ENCODE measurements at places on chromosomes 2 and 18.
A peak's percentile ranks its signal among the peaks of the same experiment; 100 is the strongest.

- DNase-seq: no peak
Observed at GRCh38 chr2:120349440-120349921, 3.5 kb downstream of the INHBB start.

DNA sequence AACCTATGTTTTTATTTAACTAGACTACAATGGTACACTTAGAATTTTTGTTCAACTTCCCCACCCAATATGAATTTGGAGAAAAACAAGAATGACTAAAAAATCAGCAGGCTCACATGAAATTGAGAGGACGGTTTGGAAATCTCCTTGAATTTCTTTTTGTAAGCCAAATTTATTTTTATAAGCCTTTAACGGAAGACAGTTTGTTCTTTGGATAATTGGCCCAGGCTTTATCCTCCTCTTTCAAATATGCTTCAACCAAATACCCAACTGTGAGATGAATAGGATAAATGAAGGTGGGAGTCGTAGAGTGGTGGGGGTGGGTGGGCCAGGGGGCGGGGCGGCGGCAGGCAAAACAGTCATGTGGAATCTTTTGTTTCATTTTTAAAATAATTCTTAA, 60.6 kb downstream of the FMNL2 start:
- DNase-seq: no peak

- DNase-seq: no peak
Observed at GRCh38 chr2:60725466-60725865, 30.6 kb upstream of the PAPOLG start.

DNA sequence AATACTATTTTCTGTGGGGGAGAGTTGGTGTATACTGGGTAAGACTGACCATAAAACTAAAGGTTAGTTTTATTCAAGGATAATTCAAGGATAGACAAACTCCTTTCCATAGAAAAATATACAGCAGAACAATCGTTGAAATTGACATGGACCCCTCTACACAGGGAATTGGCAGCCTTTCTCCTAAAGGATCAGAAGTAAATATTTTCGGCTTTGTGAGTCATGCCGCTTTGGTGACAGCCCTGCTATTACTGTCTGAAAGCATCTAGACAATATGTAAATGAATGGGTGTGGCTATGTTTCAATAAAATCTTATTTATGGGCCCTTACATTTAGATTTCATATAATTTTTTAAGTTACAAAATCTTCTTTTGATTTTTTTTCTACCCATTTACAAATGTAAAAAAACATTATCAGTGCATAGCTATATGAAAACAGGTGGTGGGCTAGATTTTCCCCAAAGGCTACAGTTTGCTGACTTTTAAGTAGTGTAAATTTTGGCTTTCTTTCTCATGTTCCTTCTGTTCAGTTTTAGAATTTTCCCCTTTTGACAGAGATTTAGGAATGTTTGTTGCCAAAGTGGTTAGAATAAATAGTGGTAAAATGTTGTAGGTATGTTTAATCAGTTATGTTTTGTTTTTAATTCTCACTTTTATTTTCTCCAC, 270.6 kb downstream of the DCC start:
- DNase-seq: peak; percentile 71

- peak; percentile 69 for DNase-seq
Observed at GRCh38 chr2:207133458-207133819, 32.3 kb downstream of the KLF7 start.

DNA sequence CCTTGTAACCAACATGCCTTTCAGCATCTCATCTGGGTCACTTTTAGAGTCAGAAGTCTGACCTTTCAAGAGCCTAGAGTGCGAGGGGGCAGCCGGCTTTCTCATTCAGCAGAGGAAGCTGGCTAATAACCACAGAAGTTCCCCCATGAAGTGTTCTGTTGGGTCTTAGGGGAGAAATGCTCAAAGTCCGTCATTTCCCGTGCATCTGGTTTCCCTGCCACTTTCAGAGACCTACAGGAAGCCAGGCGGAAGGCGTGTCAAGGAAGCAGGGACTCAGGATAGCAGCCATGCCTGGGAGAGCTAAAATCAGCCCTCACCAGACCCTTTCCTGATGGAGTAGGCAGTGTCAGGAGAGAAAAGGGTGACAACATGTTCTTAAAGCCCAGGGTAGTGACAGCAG, 301.8 kb upstream of the ID2 start:
- no peak for DNase-seq

DNA sequence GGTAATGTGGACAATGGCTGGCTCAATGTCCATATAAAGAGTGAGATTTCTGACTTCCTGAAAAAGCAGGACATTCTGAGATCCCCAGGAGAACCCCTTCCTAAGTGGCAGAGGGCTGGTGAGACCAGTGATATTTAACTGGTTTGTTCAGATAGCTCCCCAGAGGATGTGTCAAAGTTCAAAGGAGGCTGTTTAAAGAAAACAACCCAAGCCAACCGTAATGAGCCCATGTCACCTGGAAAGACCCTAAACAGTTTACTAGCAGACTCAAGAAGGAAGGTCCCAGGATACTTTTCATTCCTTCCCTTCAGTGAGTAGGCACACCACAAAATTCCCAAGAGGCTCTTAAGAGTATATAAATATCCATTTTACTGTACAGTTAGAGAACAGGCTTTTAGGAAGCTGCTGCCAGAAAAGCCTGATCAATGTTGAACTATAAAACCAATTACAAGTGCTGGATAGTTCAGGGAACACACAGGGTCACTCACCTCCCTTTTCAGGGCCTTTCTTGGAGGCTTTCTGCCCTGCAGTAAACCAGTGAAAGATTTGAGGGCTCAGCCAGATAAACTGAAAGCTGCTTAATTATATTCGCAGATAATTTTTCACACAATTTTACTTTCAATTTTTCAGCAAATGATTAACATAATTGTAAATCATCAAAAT, 293.5 kb downstream of the ASXL3 start:
- DNase-seq: no peak

DNA sequence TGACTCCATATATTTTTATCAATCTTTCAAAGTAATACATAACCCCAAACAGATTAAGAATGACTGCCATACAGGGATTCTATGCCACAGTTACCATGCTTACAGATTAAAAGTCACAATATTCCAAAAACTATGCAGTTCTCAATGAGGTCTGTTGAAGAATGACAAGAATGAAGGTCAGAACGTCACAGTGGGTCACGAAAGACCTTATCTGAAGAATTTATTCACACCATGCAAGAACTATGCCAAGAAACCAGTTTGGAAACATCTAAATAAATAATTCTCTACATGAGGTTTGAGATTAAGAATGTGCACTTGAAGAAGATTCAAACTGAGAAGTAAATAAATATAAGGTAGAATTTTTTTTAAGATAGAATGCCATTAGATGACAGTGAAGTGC, 253.3 kb downstream of the EXOC6B start:
- no peak for DNase-seq

DNA sequence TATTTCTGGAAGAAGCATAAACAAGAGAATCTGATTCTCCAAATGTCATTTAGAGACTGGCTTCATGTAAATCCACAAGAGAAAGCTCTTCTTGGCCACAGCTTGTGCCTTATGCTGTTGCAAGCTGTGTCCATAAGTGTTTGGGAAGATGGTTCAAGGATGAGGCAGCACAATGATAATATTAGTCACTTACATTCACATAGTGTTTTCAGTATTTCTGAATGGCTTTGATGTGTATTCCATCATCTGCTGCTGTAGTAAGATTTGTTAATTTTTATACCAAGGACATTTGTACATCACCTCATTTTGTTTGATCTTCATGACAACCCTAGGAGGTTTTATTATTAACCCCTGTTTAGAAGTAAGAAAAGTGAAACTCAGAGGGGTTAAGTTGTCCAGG, 29.9 kb downstream of the CREG2 start:
- no peak for DNase-seq

- DNase-seq: no peak
Observed at GRCh38 chr2:61543062-61543461, 4.9 kb upstream of the XPO1 start.

GRCh38 chr2:41087946-41088345, 636.1 kb upstream of the SLC8A1 start:
- no peak for DNase-seq

- no peak for DNase-seq
Observed at GRCh38 chr2:216498070-216498378, 620 bp upstream of the RPL37A start.

DNA sequence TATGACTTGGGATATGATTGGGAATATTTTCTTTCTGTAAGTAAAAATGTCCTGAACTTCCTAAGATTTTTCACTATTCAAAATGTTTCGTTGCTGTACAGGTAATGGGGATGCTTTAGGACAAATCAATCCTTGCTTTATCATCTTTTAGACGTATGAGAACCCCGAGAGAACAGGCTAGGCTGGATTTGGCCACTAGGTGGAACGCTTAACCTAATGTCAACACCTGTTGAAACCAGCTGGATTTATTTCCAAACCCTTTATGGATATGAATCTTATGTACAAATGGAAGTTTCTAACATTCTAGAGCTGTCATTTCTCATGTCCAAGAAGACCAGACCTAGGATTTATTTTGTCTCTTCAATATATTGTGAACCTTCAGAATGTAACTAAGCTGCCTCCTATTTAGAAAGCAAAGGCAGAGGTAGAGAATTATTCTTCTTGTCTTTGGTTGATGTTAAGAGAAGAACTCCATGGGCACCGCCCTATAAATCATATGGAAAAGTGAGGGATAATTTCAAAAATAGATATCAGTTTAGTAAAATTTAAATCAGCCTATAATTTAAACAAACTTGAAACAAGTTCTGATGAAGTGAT, 96.7 kb downstream of the PMAIP1 start:
- DNase-seq: no peak

GRCh38 chr2:128162266-128162665, 71.3 kb downstream of the UGGT1 start:
- DNase-seq: no peak

GRCh38 chr2:118721817-118722551, 125.5 kb downstream of the EN1 start:
- DNase-seq: no peak

DNA sequence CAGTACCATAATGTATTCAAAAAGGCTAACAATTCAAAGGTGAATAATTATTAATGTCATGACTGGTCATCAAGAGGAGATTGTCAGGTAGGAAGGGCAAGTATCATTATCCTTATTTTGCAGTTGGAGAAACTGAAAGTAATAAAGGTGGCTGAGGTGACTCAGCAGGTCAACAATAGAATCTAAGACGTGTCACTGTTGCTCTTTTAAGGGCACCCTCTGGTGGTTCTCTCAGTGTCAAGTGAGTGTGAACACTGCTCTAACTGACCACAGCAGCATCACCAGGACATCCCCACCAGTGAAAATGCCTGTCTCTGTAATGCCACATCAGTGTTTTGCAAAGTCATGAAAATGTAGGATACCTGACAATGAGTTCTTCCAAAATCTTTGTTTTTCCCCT, 69.7 kb downstream of the DCC start:
- no peak for DNase-seq

DNA sequence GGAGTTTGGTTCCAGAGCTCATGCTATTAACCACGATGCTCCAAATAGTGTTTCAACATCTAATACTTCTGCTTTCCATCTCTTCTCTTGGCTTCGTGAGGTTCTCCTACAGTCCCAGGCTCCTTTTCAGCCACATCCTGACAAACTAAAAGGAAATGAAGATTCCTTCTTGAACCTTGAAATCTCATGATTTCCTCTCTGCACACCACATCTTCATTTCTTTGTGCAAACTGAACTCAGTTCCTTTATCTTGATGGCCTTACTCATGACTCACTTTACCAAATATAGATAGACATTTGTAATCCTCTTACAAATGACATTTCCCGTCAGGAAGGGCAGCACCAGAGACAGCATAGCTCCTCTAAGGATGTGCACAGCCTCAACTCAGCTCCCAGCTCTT, 50.0 kb upstream of the ITGA4 start:
- no peak for DNase-seq

DNA sequence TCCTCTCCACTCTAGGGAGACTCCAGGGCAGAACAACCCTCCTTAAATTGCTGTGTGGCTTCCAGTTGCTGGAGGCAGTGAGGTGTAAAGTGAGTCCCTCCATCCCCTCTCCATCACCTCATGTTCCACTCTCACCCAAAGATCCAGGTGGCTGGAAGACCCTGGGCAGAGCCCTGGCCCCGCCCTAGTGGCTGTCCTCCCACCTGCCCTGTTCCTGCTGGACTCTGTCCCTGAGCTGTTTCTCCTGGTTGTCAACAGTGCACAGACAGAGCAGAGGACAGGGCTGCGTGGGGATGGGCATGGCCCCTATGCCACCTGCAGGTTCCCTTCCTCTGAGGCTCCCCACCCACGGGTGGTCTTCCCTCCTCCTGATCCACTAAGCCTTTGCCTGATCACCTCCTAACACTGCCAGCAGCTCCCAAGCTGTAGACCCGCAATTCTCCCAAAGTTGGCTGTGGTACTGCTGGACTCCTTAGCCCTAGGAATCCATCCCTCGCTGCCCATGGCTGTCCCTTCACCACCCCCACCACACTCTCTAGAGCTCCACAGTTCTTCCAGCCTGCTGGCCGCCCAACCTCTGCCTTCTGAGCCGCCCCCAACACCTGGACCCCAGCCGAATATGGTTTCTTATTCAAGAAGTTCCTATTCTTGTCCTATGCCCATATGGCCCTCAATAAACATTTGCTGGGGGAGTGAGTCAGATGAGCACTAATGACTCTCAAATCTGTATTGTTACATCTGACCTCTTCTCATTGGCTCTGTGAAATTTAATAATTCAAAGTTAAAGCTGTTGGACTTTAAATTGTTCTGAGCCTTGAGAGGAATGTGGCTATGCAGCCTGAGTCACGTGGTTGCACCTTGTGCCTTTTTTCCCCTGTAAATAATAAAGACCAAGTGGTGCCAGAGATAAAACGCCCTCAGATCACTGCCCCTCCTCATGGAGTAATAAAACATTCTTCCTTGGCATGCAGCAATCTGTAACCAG, 260.0 kb upstream of the HS6ST1 start:
- no peak for DNase-seq

DNA sequence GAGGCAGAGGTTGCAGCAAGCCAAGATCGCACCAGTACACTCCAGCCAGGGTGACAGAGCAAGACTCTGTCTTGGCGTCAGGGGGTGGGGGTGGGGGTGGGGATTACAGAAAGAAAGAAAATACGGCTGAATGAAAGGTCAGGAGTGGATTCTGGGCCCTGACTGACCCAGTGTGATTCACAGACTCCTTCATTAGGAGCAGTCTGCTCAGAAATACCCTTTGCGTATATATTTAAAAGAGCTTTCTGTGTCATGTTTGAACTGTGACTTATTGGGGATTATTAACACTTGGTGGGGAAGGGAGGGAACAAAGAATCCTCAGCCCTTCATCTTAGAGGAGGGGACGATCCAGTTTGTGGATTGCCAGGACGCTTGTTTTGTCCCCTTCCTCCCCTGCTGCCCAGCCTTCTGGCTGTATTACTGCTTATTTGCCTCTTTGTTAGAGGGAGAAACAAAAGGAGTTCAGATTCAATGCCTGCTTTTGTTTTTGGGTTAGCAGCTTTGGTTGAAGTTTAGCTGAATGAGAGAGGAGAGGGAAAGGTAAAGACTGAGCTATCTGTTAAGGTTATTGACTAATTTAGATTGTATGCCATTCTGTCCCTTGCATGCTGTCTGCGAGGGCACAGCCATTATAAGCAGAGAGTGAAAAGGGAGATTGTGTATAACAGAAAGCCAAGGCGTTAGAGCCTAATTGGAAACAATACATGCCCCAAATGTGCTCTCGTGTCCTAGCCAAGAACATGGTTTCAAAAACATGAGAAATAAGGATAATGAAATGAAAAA, 118.3 kb downstream of the FMNL2 start:
- no peak for DNase-seq
